ENCODE measurements at places on chromosomes 2 and 18. TPM values are rescaled to one million over a fixed set of nuclear protein-coding genes. Genes with fewer than 3 reads are reported as not detected.

Gene ASTL
- 12.2 TPM for total RNA-seq

Gene WDR35
- total RNA-seq = 4.7 TPM

Gene CDCA7
- 77.8 TPM for total RNA-seq

Gene SH2D6
- total RNA-seq = 1.4 TPM

Gene CHRNG
- total RNA-seq = not detected

Gene LAMA3
- 0.14 TPM for total RNA-seq

Gene ATP9B
- total RNA-seq = 34.2 TPM

Gene B3GNT7
- 0.42 TPM for total RNA-seq

DNA sequence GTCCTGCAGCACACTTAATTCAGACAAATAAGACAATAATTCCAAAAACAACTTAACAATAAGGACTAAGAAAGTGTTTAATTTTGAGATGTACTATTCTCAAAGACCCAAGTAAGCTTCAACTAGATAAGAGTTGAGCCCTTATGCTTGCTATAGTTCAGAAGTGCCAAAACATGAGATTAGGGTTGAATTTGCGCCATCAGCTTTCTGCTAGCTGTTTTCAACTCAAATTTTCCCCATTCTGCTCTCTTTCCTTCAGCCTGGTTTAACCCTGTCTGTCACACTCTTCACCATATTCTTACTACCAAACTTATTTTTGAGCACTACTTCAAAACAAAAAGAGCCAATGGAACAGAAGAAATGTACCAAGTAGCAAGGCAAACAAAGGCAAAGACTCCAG is 4.1 kb downstream of the NFE2L2 start:
- no peak for DNase-seq

DNA sequence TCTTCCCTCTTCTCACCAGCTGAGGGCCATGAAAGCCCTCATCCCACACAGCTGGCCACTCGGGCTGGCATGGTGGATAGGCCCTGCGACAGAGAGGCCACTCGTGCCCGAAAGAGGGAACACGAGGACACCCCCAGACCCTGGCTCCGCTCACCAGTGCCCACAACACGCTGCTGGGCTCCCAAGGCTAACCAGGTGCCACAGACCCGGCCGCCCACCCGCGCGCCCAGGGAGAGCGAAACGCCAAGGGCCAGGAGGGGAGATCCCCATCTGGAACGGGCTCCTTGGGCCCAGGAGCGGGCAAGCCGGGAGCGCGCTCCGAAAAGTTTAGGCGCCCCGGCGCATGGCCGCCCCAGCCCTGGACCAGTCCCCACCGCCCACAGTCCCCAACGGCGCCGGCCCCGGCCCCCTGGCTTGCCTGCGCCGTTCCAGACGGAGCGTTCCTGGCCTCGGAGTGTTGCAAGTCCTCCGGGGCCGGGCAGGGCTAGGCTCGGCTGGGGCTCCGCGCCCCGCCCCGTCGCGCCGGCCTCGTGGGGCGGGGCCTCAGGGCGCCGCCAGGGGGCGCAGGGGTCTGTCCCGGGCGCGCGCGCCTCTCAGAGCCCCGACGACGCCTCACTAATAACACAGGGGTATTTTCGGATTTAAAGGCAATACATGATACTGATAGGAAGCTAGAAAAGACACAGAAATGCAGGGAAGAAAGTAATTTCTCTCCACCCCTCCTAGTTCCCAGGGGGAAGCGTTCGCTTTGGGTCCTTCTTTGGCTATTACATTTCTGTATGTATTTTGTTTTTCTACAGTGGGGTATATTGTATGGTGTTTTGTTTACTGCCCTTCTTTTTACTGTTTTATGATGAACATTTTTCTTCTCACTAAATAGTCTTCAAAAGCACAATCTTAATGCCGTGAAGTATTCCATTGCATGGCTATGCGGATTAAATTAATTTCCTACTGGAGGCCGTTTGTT is at the start of gene TMBIM1:
Gene TMBIM1, minus strand, starts transcription at position 456 of the 967 bp plus-strand sequence. CDS start 10,362 bp downstream, outside the sequence.
- DNase-seq = peak; percentile 94

- DNase-seq = no peak
These were observed 1.0 kb downstream of the ZNF532 start for GRCh38 chr18:58865701-58866065.

DNA sequence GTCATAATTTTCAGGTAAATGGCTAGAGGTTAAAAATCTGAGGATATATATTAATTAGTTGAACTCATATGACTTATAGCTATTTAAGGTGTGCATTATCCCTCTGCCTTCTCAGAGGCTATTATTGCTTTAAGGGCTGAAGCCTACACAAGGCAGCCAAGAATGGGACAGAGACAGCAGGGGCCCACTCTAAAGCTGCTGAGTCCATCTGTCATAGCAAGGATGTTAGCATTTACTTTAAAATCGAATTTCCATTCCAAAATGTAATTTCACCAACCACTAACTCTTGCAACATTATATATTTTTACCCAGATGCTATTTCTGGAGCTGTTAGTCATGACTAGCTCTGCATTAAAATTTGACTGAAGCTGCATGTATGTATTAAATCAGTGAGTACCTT is 236.3 kb upstream of the FSIP2 start:
- no peak for DNase-seq

- no peak for DNase-seq
These were observed 111.4 kb downstream of the METTL4 start for GRCh38 chr18:2459886-2460285.

DNA sequence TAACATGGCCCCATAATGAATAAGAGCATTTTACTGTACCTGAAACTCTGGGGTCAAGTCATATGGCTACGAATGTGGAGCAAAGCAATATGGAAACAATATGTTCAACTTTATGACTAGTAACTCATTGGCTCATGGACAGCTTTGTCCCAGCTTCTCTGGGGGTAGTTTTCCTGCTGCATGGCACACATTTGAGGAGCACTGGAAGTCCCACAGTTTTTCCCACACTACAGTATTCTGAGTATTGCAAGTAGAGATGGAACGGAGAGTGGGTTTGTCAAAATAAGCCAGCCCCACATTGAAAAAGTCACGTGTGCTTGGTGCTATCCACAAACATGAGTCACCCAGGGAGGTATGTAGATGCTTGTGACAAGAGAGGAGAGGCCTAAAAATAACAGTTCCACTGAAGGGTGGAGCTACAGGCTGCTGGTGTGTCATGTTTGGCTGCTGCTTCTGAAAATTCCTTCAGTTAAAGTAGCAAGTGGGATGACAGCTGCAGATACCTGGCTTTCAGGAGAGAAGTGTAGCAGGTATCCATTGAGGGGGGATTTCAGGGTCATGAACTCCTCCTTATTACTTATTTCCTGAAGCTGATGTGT is 48.2 kb upstream of the CTAGE1 start:
- DNase-seq = no peak

DNA sequence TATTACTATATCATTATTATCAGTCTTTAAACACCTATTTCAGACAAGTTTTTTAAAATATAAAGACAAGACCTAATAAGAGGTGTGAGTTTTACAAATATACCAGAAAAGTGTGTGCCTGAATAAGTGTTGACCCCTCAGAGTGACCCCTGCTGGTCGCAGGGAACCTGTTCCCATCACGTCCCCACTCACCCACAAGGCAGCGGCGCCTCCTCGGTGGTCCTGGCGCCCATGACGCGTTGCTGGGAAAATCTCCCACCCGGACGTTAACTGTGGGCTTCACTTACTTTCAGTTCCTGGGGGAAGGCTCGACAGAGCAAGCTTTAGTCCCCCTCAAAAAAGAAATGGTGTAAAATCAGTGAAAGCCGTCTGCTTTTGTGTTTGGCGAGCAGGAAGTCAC is 93.5 kb downstream of the TMEM18 start:
- no peak for DNase-seq

GRCh38 chr18:11940956-11941355 is 32.8 kb upstream of the MPPE1 start:
- no peak for DNase-seq

Measured in activated naive CD8-positive, alpha-beta T cell treated with anti-CD3 and anti-CD28 coated beads, Interleukin-2, amount 10 ng/mL, durations not matched to agents 7 days and 5 days (primary cell).